ENCODE measurements at places on chromosomes 12 and 14.
A peak's percentile ranks its signal among the peaks of the same experiment; 100 is the strongest.

- DNase-seq = no peak
Observed at GRCh38 chr14:54787261-54787660, 115.4 kb downstream of the GCH1 start.

GRCh38 chr12:90216815-90217214 lies 508.2 kb upstream of the ATP2B1 start:
- no peak for DNase-seq

GRCh38 chr14:93047661-93048060 lies 68.1 kb downstream of the ITPK1 start:
- no peak for DNase-seq

DNA sequence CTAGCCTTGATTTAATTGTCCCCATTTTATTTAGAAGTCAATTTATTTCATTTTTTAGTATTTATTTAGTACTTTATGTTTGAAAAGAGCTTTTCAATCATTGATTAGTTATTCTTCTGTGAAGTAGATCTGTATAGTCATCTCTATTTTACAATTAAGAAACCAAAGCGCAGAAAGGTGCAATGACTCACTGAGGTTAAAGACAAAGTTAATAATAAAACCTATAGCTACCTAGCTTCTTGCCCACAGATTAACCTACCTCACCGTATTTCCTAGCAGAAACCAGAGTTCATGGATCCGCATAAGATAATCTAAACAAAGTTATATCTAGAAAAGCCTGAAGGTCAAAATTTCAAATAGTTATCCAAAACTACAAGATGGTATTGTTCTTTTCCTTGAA lies 176.4 kb downstream of the GRIN2B start:
- DNase-seq = no peak

DNA sequence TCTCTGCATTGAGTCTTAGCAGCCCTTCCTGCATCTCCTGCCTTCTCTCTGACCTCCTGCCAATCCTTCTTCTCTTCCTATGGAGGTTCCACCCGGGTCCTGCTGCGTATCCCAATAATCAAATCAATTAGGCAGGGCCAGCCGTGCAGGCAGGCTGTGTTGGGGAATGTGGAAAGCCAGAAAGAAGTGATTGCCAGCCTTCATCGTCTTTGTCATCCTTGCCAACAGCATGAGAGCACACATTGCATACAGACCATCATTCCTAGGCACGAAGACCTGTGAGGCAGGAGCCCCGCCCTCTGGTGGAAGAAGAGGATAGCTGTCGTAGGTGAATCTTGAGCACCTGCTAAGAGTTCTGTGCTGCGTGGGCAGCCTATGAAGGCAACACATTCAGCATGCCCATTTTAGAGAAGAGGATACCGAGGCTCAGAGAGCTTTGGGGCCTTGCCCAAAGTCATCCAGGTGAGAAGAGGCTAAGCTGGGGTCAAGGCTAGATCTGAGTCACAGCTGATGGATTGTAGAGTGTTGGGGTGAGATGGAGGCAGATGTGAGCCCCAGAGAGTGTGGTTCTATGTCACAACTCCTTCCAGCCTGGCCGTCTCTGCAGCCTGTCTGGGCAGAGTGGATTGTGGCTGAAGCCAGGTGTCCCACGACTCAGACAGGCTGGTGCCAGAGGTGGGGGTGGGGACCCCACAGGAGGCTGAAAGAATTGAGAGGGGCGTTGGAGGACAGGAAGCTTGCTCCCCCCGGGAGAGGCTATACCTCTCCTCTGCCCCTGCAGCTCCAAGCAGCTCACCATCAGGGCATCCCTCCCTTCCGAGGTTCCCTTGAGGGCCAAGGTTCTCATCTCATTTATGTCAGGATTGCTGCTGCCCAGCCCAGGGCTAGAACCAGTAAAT lies 12.7 kb downstream of the C14orf132 start:
- no peak for DNase-seq

DNA sequence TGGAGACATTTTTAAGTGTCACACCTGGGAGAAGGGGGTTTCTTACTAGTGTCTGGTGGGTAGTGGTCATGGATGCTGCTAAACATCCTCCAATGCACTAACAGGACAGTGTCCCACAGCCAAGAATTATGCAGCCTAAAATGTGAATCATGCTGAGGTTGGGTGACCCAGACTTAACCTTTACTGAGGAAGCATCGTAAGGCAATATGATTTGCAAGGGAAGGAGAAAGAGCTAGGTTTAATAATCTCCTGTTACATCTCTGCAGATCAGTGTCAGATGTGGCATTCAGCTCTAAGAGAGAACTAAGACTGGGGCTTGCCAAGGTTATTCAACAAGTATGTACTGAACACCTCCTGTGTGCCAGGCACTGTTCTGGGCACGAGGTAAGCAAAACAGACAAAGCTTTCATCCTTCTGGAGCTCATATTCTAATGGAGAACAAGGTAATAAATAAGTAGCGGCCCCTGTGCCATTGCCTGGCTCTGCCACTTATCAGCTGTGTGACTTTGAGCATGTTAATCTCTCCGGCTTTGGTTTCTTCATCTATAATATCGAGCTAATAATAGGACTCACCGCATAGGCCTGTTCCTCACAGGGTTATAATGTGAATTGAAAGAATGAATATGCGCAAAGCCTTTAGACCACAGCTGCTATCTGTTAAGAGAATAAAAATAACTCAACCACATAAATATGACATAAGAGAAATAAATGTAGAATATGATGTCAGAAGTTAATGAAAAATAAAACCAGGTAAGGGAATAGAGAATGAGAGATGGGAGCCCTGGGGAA lies 13.5 kb upstream of the GOLGA5 start:
- DNase-seq = no peak

DNA sequence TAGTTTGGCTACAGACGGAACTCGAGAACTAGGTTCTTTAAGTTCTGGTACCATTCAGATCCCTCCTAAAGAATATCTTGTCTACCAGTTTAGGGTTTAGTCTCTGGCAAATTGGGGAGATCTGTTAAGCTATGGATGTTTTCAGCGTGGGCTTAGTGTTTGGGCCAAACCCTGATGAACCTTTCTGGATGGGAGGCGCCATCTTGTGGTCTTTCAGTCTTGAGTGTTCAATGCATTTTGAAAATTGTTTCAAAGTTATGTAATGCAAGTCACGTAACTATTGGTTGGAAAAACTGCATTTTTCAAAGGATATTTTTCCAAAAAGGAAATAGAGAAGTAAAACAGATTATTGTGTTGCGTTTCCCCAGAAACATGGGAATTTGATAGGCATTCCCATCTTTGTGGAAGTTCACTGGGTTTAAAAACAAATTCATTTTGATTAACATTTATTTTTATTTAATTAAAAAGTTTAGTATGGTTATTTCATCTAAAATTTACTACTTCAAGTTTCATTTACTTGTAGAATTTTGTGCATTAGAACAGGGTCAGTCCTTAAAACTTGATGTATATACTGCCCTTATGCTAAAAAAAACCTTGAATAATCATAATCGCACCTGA lies 169.0 kb downstream of the PRIMA1 start:
- no peak for DNase-seq

DNA sequence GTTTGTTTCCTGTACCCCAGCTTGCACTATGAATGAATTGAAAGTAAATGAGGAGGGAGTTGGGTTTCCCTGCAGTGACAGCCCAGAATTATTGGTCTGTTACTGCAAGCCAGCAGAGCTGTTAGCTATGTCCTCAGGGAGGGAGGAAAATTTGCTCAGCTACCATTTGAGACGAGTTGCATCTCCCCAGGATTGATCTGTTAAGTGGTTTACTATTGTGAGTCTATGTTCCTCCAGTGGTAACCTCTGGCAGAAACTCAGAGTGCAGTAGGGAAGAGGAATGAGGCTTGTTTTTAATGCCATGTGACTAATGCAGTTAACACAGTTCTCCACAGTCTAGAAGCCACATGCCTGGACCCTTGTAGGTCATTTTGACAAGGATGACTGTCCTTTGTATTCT lies 173.9 kb downstream of the SLC15A4 start:
- no peak for DNase-seq

DNA sequence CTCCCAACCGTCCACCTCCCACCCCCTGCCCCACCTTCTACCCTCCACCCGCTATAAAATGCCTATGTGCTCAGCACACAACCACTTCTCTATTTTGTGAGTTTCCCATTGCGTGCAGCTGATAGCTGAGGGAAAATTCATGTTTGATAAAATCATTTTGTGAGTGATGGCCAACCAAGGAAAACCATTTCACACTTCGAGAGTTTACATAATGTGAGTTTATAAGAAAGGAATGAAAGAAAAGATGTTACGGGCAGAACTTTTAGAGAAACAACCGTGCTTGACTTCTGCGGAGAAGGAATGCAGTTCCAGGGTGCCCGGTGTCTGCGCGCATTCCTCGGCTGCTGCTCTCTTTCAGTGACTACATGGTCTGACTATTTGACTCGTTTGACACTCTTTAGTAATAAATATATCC lies 140.9 kb downstream of the EFCAB11 start:
- no peak for DNase-seq

- DNase-seq = no peak
Observed at GRCh38 chr12:107393043-107393717, 292.4 kb upstream of the PWP1 start.

DNA sequence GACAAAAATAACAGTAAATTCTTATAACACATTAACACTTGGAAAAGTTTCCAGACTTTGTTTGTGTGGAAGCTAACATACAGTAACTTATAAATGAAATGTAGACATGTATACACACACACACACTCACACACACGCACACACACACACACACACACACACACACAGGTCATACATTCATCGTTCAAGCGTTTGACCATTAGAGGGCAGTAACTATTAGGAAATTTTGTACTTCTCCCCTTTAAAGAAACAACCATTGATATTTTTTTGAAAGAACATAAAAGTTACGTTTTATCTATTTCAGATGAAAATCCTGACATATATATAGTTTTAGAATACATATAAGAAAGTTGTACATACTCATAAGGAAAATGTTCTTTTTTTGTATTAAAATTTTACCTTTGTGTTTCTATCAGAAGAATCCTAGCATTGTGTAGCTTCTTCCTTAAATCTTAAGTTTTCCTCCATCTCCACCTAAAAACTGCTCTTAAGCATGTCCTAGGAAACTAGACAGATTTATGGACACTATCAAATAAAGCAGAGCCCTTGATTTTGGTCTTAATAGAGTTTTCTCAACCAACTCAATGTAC lies 29.0 kb downstream of the PTPRQ start:
- DNase-seq = peak; percentile 40

All from brain pericyte (primary cell).